AG20443 (cell line): ENCODE measurements at places on chromosomes 3 and 15.

DNA sequence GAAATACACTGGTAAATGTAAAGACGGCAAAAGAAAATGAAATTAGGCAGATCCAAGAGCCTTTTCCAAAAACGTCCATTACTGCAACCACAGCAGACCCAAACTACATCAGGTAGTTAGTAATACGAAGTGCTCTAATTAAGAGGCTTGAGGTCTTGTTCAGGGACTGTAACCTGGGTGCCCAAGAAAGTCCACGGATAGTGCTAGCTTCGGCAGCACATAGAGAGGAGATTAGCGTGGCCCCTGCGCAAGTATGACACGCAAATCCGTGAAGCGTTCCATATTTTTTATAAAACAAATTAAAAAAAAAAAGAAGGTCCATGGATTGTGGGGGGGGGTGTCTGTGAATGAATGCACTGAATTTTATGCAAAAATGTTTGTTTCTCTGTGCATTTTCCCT, 1.4 kb downstream of the COPB2 start:
- DNase-seq: no peak

- DNase-seq: peak; percentile 86
Measured at GRCh38 chr3:195160257-195160898, 110.6 kb downstream of the XXYLT1 start.

- no peak for DNase-seq
Measured at GRCh38 chr3:60810881-60811280, 440.4 kb downstream of the FHIT start.

DNA sequence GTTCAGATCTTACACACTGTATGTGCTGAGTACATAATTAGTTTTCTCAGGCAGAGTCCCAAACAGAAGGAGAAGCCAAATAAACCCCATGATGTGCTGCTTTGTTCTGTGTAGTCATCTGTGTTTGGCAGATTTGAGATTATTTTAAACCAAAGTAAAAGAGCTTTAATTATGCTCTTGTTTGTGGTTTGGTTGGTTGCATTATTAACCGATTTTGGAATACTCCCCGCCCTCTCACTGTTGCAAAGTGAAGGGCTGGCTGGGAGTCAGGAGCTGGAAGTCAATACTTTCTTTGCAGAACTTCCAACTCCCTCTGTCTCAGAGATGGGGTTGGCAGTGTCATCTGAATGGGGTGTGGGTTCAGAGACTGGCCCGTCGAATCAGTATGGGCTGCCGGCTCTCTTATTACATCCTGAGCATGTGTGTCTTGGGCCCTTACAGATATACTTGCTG, 34.4 kb downstream of the SLCO3A1 start:
- peak; percentile 27 for DNase-seq

- DNase-seq: peak; percentile 7
Measured at GRCh38 chr15:31163769-31164572, 62.4 kb upstream of the TRPM1 start.
